ENCODE measurements at places on chromosomes 13 and 19. TPM values are rescaled to one million over a fixed set of nuclear protein-coding genes. Genes with fewer than 3 reads are reported as not detected.

ZNF525 gene
- total RNA-seq = 6.9 TPM

DNA sequence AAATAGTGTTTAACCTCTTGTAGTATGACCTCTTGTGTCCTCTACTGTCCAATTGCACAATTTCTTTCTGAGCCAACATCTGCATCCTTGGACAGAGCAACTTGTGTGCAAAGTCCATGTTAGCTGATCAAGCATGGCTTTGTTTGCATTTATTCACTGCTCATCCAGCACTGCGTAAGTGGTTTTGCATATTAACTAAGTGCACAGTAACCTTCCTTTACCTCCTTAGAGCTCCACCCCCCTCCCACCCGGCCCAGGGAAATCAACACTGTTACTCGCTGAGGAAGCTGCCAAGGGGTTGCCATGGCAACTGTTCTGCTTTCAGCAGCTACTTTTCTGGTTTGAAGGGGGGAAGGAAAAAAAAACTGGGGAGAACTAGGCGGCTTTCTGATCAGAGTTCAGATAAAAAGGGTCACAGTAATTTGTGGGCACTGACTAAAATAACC lies 153.5 kb upstream of the KLF12 start:
- H3K27ac ChIP-seq = peak overlapping the region; percentile 95
- DNase-seq = peak; percentile 34
- H3K27me3 ChIP-seq = no peaks in the 10 kb centered on the region
- H3K4me1 ChIP-seq = peaks cover 41% of the 10 kb centered on the region

- no peaks in the 10 kb centered on the region for H3K4me1 ChIP-seq
- no peak for DNase-seq
- H3K27ac ChIP-seq = no peak overlapping the region
- H3K36me3 ChIP-seq = no peaks in the 10 kb centered on the region
- no peak overlapping the region for H3K4me3 ChIP-seq
These were observed 53.6 kb upstream of the TPM4 start for GRCh38 chr19:16022681-16023080.

DNA sequence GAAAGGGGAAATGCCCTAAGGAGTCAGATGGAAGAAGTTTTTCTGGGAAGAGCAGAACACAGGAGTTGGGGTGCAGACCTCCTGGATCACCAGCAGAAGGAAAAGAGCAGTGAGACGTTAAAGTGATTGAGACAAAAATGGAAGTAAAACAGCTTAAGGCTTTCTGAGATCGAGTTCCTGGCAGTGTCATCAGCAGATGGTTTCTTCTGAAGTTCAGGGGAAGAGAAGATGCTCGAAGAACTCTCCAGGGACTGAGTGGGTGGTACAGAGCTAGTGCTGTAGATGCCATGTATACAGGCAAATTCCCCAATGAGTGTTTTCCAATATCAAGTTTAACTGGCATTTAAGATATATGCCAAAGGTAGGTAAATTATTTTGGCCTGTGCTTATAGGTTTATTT lies 272.2 kb upstream of the KLF12 start:
- no peaks in the 10 kb centered on the region for H3K4me1 ChIP-seq
- DNase-seq = no peak
- H3K27me3 ChIP-seq = no peaks in the 10 kb centered on the region
- H3K36me3 ChIP-seq = peaks cover 6% of the 10 kb centered on the region
- no peak overlapping the region for H3K4me3 ChIP-seq
- H3K27ac ChIP-seq = no peak overlapping the region

- DNase-seq = no peak
- no peak overlapping the region for H3K4me3 ChIP-seq
- no peaks in the 10 kb centered on the region for H3K36me3 ChIP-seq
- H3K27me3 ChIP-seq = peaks cover 23% of the 10 kb centered on the region
- peaks cover 6% of the 10 kb centered on the region for H3K4me1 ChIP-seq
These were observed 26.9 kb upstream of the TUBGCP3 start for GRCh38 chr13:112614835-112615234.

APC2 gene
- total RNA-seq = 39.2 TPM

DNA sequence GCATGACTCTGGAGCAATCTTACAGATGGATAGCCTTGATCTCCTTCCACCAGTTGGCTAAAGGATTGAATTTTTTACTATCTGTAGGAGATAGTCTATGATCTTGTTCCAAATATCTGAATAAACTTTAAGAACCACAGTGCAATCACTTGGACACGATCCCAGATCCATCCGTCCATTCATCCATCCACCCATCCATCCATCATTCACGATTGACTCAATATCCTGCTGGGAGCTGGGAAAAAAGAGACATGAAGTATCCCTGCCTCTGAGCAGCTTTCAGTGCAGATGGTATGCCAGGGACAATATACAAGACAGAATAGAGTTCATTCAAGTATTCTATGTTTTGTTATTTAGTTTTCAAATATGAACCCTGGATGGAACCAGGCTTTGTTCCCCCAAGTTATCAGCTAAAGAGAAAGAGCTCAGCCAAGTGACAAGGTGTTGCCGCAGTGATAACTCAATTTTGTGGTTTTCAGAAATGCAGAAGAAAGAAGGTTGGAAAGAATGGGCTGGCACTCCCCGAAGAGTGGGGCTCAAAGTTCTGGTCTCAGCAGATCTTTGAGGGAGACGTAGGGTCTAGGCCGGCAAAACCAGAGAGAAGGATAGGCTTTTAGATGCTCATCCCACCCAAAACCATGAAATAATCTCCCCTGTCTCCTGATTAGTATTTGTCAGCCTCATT lies 66.3 kb downstream of the IRS2 start:
- no peaks in the 10 kb centered on the region for H3K27me3 ChIP-seq
- H3K4me3 ChIP-seq = no peak overlapping the region
- no peaks in the 10 kb centered on the region for H3K36me3 ChIP-seq
- peaks cover 24% of the 10 kb centered on the region for H3K4me1 ChIP-seq
- H3K27ac ChIP-seq = no peak overlapping the region
- DNase-seq = no peak

CELF5 gene
- 2.3 TPM for total RNA-seq

- H3K4me1 ChIP-seq = peaks cover 18% of the 10 kb centered on the region
- no peak overlapping the region for H3K4me3 ChIP-seq
- H3K36me3 ChIP-seq = peaks cover 1% of the 10 kb centered on the region
These were observed 2.6 kb downstream of the DLL3 start for GRCh38 chr19:39501340-39501739.

ZNF546 gene
- 6.5 TPM for total RNA-seq
